ENCODE measurements at places on chromosomes 6 and 20. TPM values are rescaled to one million over a fixed set of nuclear protein-coding genes. Genes with fewer than 3 reads are reported as not detected.

APOBEC2 gene
- not detected for total RNA-seq

DNA sequence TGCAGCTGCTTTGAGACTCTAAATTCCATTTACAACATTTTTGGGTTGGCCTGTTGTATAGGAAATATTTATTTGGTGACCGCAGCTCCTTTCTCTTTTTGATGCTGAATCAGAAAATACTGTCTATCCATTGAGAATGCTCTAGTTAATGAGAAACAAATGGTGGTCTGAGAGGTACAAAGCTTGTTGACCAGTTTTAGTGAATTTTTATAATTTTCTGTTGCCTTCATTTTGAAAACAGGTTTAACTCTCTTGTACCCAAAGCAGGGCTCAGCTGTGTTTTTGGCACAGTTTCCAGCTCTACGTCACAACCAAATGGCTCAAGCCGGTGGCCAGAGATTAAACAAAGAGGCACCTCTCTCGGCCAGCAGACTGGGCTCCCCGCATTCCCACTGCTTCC is 113.2 kb downstream of the FNDC1 start:
- no peak for DNase-seq

GRCh38 chr20:48401359-48401758 is 426.4 kb downstream of the PREX1 start:
- DNase-seq: no peak

GRCh38 chr6:167481307-167481926 is 156.5 kb downstream of the TTLL2 start:
- DNase-seq: no peak

DNA sequence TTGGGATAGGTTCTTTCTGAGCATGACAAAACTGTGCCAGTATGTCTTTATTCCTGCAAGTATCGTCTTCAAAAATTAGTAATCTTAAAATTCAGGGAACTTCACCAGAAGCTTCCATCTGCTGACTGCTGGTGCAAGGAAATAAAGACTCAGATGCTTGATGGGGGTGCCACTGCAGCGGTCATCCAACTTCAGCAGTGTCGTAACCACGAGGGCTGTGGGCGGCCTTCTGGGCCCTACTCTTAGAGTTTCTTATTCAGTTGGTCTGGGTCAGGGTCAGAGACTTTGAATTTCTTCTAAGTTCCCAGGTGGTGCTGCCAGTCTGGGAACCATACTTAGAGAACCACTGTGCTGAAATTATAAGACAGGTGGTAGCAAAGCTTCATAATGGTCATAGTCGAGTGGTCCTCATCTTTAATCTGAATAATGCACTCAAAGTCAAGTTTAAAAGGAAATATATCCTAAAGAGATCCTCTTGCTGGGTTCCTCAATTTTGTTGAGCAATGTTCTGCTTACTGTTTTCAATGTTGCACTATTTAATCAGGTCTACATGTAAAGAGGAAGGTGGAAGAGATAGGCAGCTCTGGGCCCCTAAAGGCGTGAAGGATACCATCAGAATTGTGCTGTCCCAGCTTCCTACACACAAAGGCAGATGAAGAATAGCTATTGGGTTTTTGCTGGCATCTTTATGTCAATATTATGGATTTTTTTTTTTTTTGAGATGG is 165.4 kb upstream of the GMDS start:
- DNase-seq: no peak

DNA sequence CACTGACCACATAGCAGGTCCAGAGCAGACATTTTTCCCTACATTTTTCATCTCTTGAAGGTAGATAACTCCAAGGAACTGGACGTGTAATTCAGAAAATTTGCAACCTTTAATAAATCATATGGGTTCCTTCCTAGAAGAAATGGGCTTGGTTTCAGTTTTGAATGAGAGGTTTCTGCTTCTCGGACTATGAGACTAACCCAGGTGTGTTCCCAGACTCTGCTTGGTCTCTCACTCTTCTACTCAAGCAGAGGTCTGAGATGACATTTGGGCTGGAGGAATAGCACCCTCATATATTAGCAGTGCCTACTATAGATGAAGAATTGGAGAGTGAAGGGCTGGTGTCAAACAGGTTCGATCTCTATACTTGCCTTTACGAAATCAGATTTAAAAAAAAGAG is 231.2 kb downstream of the DOK5 start:
- DNase-seq: no peak
